ENCODE measurements at places on chromosomes 6 and 20.

DNA sequence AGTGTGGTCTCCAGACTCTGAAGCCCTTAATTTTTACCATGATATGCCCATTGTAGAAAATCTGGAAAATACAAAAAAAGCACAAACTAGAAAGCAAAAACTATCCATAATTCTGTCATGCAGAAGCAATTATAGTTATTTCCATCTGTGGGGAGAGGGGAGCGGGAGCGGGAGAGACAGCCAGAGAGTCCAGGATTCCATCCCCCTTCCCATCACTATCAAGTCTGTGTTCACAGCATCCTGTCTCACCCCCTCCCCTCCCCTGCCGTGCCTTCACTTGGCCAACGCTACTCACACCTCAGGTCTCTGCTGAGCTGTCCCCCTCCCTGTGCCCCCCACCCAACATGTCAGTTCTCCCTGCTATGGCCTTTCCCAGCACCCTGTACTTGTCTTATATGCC, 14.5 kb downstream of the RIMS4 start:
- no peak for DNase-seq

DNA sequence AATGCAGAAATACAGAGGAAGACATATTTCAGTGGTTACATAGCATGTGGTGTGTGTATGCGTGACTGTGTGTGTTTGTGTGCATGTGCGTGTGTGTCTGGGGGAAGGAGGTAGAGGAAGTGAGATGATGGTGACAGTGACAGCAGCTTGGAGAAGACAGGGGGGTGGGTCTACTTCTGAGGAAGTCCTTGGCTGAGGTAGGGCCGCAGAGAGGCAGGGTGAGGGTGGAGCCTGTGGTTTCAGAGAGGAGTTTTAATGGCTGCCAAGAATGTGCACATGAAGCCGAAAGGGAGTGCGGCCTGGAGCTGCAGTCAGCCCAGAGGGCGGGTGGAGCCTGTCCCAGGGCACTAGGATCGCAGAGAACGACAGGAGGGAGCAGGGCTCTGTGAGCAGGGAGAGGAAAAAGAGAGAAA, 22.7 kb upstream of the RNF24 start:
- no peak for DNase-seq

GRCh38 chr20:46784436-46785127, 75.1 kb downstream of the SLC2A10 start:
- no peak for DNase-seq

DNA sequence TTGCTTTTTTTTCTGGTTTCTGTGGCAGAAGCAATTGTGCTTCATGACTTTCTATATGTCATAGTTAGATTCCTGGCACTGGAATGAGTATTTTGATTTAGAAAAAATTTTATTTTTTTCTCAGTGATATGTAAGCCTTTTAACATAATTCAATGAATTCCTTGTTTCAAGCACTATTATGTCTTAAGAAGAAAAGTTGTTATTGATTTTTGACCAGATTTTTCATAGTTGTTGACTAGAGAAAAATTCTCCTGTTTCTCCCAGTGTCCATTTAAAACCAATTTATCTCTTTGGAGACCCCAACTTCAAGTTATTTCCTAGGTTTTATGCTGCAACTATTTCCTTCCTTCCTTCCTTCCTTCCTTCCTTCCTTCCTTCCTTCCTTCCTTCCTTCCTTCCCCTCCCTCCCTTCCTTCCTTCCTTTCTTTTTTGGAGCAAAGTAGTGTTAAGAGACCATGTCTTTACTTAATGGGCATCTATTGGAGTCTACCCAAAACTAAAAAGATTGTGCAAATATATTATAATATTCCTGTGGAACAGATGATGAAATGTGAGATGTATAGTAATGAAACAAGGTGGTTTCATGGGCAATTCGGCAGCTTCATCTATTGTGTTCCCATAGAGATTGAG, 346.9 kb downstream of the RNF144B start:
- DNase-seq: no peak

DNA sequence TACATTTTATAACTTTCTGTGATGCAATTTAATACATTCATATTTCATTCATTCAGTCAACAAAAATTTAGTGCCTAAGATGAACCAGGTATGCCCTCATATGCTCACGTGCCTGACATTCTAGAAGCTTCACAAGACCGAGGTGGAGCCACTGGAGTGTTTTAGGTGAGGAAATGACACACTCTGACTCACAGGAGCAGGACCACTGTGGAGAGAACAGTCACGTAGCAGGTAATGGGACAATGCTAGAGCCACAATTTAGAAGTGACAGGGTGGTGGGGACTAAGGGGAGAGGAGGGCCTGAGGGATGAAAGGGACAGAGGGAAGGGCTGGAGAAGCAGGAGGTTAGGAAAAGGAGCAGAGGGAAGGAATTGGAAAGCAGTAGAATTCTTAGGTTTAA, 17.6 kb upstream of the HLA-A start:
- DNase-seq: no peak

Data from fibroblast of skin of left biceps (primary cell).